ENCODE measurements at places on chromosomes 5 and 9.

DNA sequence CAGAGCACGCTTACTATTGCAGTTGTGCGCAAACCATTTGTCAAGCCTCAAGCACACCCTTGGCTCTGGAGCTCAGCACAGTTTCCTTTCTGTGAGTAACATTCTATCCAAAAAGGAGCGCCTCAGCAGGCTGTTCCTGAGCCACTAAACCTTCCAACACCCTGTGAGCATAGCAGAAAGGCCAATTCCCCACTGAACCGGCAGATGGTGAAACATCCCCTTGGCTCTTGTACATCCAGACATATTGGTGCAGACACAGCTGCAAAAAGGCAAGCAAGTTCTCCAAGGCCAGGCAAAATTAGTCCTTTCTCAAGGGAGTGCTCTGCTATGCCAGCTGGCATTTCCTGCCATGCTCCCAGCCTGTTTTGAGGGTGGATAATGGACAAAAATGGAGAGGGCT, 44.1 kb upstream of the CEMIP2 start:
- no peak for DNase-seq

GRCh38 chr9:127904561-127905003, 5.2 kb upstream of the ST6GALNAC6 start:
- DNase-seq, result no peak

- DNase-seq, result no peak
Observed at GRCh38 chr5:34550964-34551363, 105.2 kb upstream of the RAI14 start.

DNA sequence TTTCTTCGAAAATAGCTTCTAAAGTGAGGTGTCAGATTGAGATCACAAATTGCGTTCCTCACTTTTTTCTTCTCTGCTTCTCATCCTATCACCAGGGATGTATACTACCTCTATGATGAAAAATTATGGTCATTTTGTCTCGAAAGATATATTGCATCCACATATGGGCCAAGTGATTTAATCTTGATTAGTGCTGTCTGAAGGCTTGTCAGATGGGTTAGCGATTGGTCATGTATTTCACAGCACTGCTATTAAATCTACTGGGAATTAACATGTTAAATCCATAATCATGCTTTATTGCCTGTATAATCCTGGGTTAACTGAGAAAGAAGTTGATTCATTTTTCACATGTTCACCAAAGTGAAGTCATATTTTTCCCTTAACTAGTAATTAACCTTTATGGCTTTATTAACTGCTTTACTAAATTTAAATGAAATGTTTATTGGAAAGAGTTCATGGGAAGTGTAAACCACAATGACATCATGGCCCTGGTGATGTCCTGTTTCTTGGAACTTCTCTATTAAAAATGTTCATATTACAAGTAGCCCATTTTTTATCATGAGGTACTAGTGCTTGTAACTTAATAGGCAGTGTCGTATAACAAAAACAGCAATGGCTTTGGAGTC, 193.3 kb downstream of the SMC2 start:
- no peak for DNase-seq

DNA sequence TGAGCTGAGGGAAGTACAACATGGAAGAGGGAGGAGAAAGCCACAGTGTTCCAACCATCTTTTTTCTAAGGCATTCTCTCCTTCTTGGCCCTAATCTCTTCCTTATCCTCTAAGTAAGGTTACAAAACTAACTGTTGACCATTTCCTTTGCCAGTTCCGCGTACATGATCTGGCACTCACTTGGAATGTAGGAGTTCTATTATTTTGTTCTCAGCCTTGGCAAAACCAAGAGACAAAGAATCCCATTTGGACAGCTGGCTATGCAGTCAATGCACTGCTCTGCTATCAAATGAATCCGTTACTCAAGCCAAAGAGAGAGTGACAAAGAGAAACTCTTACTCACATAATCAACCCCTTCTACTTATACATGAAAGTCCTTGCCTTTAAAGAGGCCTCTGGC, 410.3 kb downstream of the DTWD2 start:
- DNase-seq, result no peak

- DNase-seq, result no peak
Observed at GRCh38 chr5:35483191-35483590, 134.5 kb upstream of the SPEF2 start.

- DNase-seq, result no peak
Observed at GRCh38 chr5:58666598-58667581, 84.0 kb downstream of the RAB3C start.

DNA sequence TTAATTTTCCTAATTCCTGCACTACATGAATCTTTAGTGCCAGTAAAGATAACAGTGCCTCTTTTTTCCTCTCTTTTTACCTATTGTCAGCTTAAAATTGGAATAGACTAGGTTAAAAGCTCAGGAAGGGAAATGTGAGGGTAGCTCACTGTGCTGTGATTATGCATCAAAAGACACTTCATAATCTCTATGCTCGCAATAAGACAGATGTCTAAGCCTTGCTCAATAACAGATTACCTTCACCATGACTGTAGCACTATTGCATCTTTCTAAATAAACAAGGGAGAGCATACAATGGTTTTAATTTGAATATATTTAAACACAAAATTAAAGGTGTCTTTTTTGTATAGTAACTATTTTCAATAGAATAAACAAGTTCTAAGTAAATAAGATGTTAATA, 130.1 kb downstream of the FBN2 start:
- no peak for DNase-seq

- no peak for DNase-seq
Observed at GRCh38 chr5:35762368-35762767, 94.3 kb upstream of the IL7R start.

DNA sequence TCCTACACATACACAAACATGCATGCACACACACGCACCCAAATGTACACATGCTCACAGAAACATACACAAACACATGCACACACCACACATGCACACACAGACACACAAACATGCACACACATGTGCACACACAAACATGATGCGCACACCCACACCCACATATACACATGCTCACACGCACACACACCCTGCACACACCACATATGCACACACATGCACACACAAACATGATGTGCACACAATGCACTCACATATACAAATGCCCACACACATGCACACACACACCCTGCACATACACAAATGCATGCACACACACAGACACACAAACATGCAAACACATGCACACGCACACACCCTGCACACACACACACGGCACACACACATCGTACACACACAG, 7.3 kb upstream of the IER5L start:
- DNase-seq, result no peak

- no peak for DNase-seq
Observed at GRCh38 chr5:126516133-126516532, 78.9 kb downstream of the ALDH7A1 start.

GRCh38 chr9:13269589-13270452, 9.7 kb downstream of the MPDZ start:
- DNase-seq, result no peak

DNA sequence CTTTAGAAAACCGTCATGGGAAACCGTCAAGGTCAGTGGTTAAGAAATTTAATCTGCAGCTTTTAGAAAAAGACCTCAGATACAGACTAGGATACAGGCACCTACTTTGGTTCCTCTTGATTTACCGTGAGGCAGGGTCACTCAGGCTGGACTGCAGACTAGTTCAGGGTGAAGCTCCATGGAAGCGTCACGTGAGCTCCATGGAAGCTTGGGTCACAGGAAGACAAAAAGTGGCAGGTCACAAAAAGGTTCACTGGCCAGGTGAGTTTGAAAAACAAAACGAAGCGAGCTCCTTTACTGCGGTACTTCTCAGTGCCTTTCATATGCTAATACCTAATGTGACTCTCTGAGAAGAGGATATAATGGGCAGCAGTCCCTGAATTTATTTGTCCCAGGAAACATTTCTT, 43.0 kb downstream of the PRRC2B start:
- DNase-seq, result no peak

GRCh38 chr9:126346031-126346430, 19.4 kb downstream of the MVB12B start:
- DNase-seq, result no peak

- no peak for DNase-seq
Observed at GRCh38 chr5:36393656-36394428, 92.1 kb upstream of the RANBP3L start.

- DNase-seq, result no peak
Observed at GRCh38 chr9:127753622-127754021, 18.5 kb upstream of the TOR2A start.

DNA sequence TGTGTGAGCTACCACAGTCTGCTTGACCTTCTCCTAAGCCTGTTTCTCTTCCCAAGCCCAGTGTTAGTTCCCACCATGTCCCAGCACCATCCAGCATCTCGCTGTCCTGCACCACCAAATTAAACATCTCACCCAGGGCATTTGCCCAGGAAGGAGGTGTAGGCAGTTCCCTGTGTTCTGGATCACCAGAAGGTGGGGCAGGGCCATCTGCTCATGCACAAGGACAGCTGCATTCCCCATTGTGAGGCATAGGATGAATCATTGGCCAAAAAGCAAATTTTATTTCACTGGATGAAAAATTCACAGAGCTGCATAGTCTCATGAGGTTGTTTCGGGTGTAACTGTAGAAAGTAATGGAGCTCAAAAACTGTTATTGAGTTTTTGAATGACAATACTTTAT, 89.5 kb upstream of the GRIA1 start:
- DNase-seq, result no peak

GRCh38 chr5:32439086-32439642, 5.4 kb downstream of the ZFR start:
- no peak for DNase-seq

GRCh38 chr9:135289081-135289491, 190.5 kb upstream of the PPP1R26 start:
- DNase-seq, result no peak

- DNase-seq, result no peak
Observed at GRCh38 chr5:30581198-30581935, 612.1 kb upstream of the CDH6 start.

DNA sequence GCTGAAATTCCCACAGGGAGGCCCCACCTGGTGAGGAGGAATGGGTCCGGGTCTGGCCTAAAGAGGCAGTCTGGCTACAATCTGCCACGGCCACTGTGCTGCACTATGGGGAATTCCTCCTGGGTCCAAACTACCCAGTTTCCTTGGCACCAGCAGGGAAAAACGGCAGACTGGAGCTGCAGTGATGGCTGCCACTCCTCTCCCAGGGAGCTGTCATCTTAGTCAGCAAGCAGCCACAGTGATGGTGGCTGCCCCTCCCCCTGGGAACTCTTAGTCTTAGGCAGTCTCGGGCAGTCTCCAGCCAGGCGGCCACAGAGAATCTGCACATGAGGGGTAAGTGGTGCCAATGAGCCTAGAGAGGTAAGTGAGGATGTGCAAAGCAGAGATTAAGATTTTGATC, 205.8 kb downstream of the TMEM38B start:
- no peak for DNase-seq

DNA sequence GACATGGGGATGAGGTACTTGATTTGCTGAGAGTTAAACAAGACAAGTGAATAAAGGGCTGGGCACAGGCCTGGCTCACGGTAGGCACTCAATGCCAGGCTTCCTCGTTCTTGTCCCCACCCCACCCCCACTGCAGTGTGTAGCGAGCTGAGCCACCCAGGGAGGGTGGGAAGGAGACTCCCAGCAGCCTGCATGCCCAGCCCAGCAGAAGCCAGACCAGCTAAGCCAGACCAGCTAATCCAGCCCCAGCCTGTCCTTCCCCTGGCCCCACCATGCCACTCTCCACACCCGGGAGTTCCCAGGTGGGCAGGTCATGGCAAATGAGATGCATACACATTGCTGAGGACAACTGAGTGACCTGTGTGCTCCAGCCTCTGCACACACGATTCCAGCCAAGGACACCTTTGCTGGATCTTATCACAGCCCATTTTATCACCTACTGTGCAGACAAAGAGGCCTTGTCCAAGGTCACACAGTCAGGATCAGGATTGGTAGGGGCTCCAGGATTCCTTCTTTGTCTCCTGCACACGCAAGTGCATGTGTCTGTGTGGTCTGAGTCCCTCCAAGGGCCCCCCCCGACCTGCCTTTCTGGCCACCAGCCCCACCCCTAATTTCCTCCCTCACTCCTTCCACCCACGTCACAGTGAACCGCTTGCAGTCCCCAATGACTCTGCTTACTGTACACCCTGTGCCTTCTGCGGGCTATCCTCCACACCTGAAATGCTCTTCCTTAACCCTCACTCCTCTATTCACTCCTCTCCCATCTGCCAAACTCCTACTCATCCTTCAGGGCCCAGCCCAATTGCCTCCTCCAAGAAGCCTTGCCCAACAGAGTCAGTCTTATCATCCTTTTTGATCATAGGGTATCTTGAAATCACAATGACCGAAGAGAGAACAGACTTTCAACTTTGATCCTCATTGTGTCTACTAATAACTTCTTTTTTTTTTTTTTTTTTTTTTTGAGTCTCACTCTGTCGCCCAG, 26.6 kb downstream of the DUSP1 start:
- no peak for DNase-seq

DNA sequence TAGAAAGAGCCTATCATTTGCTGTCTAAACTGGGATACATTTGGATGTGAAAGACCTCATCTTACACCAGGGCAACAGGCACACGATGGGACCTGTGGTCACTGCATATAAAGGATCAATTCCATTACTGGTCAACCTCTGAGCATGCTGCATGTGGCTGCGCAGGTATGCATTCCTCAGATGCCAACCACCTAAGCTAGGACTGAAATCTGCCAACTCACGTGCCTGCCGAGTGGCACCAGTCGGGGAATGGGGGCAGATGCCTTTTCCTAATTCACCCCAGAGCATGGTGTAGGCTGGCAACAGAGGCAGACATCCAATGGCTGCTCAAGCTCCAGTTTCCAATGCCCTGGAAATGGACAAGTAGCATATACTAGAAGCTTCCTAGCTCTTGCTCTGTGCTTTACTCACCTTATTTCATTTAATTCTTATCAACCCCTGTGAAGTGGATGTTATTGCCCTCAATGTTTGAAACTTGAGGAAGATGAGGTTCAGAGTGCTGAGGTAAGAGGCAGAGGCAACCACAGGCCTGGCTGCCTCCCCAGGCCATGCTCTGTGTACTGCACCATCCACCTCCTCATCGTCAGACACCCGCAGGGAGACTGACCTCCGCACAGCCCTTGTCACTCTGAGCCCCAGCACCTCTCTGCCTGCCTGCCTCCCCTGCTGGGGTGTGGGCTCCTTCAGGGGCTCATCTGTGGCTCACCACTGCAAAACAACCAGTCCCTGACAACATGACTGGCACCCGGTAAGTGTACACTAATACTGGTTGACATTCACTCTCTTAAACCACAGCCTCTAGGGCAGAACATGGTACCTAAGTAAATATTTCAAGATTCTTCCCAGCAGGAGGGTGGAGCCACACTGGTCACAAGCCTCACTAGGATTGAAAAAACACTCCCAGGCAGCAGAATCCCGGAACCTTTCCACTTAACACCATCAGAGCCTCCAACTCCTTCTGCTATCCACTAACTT, 228.5 kb downstream of the CRB2 start:
- no peak for DNase-seq

- DNase-seq, result no peak
Observed at GRCh38 chr5:103598997-103599566, 36.5 kb upstream of the NUDT12 start.

- no peak for DNase-seq
Observed at GRCh38 chr5:19728571-19728970, 259.4 kb downstream of the CDH18 start.

- no peak for DNase-seq
Observed at GRCh38 chr5:71923755-71924154, 183.5 kb upstream of the MAP1B start.

Data from stimulated activated CD8-positive, alpha-beta memory T cell treated with anti-CD3 and anti-CD28 coated beads, Interleukin-4, amount 100 ng/mL, for 1 hour (primary cell).